Tracheal epithelial cell (primary cell): ENCODE measurements at places on chromosomes 2 and 18. TPM values are rescaled to one million over a fixed set of nuclear protein-coding genes. Genes with fewer than 3 reads are reported as not detected.

The CAPN10 gene
- 19.4 and 21.9 TPM in 2 replicates for total RNA-seq

The NDUFS1 gene
- total RNA-seq, result 80.4 and 119 TPM in 2 replicates

The TMEFF2 gene
- under 0.01 TPM in 1 of 2 replicates, not detected in the other for total RNA-seq

The CNGA3 gene
- not detected in 2 replicates for total RNA-seq

The CRYBA2 gene
- not detected in 2 replicates for total RNA-seq

The ZNF516 gene
- 24.5 and 34.2 TPM in 2 replicates for total RNA-seq

The PXDN gene
- total RNA-seq, result 36.7 and 118 TPM in 2 replicates

The SPC25 gene
- 0.24 TPM in 1 of 2 replicates, not detected in the other for total RNA-seq

The NEMP2 gene
- 2.1 and 3.9 TPM in 2 replicates for total RNA-seq

The CCDC93 gene
- total RNA-seq, result 15.8 and 22.2 TPM in 2 replicates

The C2orf78 gene
- not detected in 2 replicates for total RNA-seq

The TUBA3E gene
- total RNA-seq, result not detected in 2 replicates

The CPSF3 gene
- total RNA-seq, result 53.3 and 59.0 TPM in 2 replicates

The LRATD1 gene
- 16.6 and 41.6 TPM in 2 replicates for total RNA-seq

The MALT1 gene
- 68.0 and 81.2 TPM in 2 replicates for total RNA-seq

The CCDC74B gene
- total RNA-seq, result 1.4 and 2.3 TPM in 2 replicates

The NPPC gene
- total RNA-seq, result 0.24 TPM in 1 of 2 replicates, not detected in the other

The DLGAP1 gene
- total RNA-seq, result 0.21 and 0.72 TPM in 2 replicates

The PLA2R1 gene
- 4.0 and 5.5 TPM in 2 replicates for total RNA-seq

The GNAL gene
- 17.1 and 32.4 TPM in 2 replicates for total RNA-seq

The CHN1 gene
- 0.21 and 0.72 TPM in 2 replicates for total RNA-seq

The MRPL30 gene
- 34.5 and 37.1 TPM in 2 replicates for total RNA-seq

The MYL1 gene
- not detected in 2 replicates for total RNA-seq

The ACMSD gene
- total RNA-seq, result 1.7 TPM in 1 of 2 replicates, not detected in the other

The SPR gene
- 23.4 and 38.8 TPM in 2 replicates for total RNA-seq

The SMAD4 gene
- 45.6 and 50.8 TPM in 2 replicates for total RNA-seq

The PROM2 gene
- total RNA-seq, result 37.1 and 59.9 TPM in 2 replicates

The ALPP gene
- total RNA-seq, result not detected in 2 replicates

The KIF1A gene
- total RNA-seq, result 0.72 TPM in 1 of 2 replicates, not detected in the other

The LYG2 gene
- not detected in 2 replicates for total RNA-seq

The RASGRP3 gene
- total RNA-seq, result under 0.01 and 2.4 TPM in 2 replicates

The RAMP1 gene
- 4.9 and 5.5 TPM in 2 replicates for total RNA-seq

The OSR1 gene
- 0.72 and 1.7 TPM in 2 replicates for total RNA-seq

The FBXO15 gene
- total RNA-seq, result 0.48 TPM in 1 of 2 replicates, not detected in the other

The KIAA2012 gene
- not detected in 2 replicates for total RNA-seq

The PLEKHM3 gene
- 13.4 and 16.9 TPM in 2 replicates for total RNA-seq

The INHBB gene
- 0.21 and 0.24 TPM in 2 replicates for total RNA-seq

The SERTAD2 gene
- total RNA-seq, result 8.0 and 9.0 TPM in 2 replicates

The C2orf72 gene
- total RNA-seq, result 0.24 TPM in 1 of 2 replicates, not detected in the other

The RAB3GAP1 gene
- total RNA-seq, result 87.5 and 110 TPM in 2 replicates

The GALNT3 gene
- total RNA-seq, result 63.1 and 78.2 TPM in 2 replicates

The NYAP2 gene
- under 0.01 TPM in 1 of 2 replicates, not detected in the other for total RNA-seq

The CTNNA2 gene
- not detected in 2 replicates for total RNA-seq

The ASAP2 gene
- 36.9 and 47.5 TPM in 2 replicates for total RNA-seq
